ENCODE measurements at places on chromosomes 7 and 10. TPM values are rescaled to one million over a fixed set of nuclear protein-coding genes. Genes with fewer than 3 reads are reported as not detected.
A peak's percentile ranks its signal among the peaks of the same experiment; 100 is the strongest.

- no peaks in the 10 kb centered on the region for H3K36me3 ChIP-seq
- H3K27ac ChIP-seq = no peak overlapping the region
- no peak overlapping the region for H3K4me3 ChIP-seq
Measured at GRCh38 chr10:69224862-69225657, 4.9 kb downstream of the HKDC1 start.

DNA sequence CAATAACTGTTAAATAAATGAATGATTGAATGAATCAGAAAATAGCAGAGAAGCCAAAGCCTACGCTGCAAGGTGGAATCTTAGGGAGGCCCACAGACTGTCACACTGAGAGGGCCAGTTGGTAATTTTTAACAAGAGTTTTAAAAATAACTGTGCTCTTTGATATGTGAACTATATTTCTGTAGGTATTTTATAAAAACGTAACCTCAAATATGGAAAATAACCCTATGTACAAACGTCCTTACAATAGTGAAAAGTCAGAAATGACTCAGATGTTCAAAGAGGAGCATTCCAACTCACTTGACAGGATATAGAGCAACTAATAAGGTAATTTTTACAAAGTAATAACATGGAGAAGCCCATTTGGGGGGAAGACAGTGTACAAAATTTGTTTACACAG is 18.9 kb upstream of the TMEM273 start:
- DNase-seq = no peak
- peak overlapping the region; percentile 44 for H3K27ac ChIP-seq
- H3K4me3 ChIP-seq = no peak overlapping the region
- H3K4me1 ChIP-seq = peaks cover 4% of the 10 kb centered on the region
- no peaks in the 10 kb centered on the region for H3K36me3 ChIP-seq

The MEOX2 gene
- total RNA-seq = 7.7 TPM

- no peaks in the 10 kb centered on the region for H3K27me3 ChIP-seq
- H3K4me1 ChIP-seq = peaks cover 4% of the 10 kb centered on the region
- H3K4me3 ChIP-seq = no peak overlapping the region
- no peak overlapping the region for H3K27ac ChIP-seq
- DNase-seq = no peak
- H3K36me3 ChIP-seq = no peaks in the 10 kb centered on the region
Measured at GRCh38 chr10:61751599-61751998, 88.9 kb downstream of the CABCOCO1 start.

DNA sequence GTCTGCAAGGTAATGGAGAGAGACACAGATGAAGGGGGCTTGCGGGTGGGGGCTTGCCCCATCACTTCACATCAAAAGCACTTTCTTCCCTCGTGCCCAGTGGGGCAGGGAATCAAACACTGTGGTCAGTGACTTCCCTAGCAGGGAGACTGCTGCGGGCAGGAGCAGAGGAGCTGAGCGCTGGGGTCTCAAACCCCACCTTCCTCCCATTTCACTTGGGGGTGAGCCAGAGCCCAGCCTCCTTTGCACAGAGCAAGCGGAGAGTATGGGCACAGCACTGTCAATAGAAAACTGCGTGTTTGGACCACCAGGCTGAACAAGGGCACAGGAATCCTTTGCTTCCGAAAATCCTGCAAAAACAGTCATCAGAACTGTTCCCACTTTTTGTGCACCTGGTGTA is 355.8 kb upstream of the MKI67 start:
- no peaks in the 10 kb centered on the region for H3K4me1 ChIP-seq
- no peak overlapping the region for H3K27ac ChIP-seq
- H3K4me3 ChIP-seq = no peak overlapping the region
- no peak for DNase-seq
- no peaks in the 10 kb centered on the region for H3K36me3 ChIP-seq

- no peak overlapping the region for H3K4me3 ChIP-seq
- H3K4me1 ChIP-seq = peaks cover 15% of the 10 kb centered on the region
- peaks cover 9% of the 10 kb centered on the region for H3K36me3 ChIP-seq
- no peak overlapping the region for H3K27ac ChIP-seq
Measured at GRCh38 chr10:58372607-58373441, 12.4 kb upstream of the TFAM start.

DNA sequence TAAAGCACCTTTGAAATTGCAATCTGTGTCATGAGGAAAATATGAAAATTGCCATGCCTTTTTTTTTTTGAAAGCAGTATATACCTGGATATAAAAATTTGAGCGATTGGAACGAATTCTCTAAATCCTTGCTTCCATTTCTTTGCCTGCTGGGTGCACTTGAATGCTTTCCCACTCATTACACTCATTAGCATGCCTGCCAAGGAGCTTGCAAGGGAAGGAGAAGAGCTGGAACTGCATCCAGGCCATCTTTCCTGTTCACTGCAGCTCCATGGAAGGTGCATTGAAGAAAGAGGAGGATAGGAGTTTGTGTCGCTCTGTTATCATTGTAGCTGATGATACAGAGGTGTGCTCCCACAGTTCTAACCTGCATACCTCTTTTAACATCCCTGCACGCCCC is 102.4 kb upstream of the GJD4 start:
- no peaks in the 10 kb centered on the region for H3K27me3 ChIP-seq
- no peaks in the 10 kb centered on the region for H3K36me3 ChIP-seq
- peaks cover 85% of the 10 kb centered on the region for H3K4me1 ChIP-seq
- H3K27ac ChIP-seq = no peak overlapping the region

DNA sequence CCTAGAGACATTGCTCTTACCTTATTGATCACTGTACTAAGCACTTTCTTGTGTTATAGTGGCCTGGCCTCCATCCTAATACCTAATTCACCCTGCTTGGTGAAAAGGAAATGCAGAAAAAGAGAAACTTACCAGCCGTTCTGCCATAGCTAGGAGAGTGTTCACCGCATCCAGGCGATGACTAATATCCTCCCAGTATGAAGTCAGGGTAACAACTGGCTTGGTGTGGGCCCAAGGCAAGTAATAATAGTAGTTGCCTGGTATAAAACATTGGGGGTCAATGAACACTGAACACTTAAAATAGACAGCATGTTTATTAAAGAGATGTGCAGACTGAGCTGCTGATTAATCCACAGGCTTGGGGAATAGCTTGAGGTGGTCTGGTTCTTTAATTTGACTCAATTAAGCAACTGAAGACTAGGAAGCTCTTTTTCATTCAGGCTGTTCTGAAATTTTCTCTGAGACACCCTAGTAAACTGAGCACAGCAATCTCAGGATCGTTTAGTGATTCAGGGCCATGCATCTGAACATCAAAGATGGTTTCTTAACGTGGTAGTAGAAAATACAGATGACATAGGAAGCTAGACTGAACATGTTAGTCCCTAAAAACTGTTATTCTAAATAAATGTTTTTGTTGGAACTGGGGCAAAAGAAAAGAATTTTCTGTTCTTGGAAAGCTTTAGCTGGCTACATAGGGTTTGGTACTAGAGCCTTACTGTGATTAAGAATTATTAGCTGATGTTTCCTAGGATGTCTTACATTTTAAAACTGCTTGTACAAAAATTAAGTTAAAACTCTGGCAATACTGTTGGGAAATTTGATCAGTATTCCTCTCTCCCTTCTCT is 102.2 kb downstream of the MYOF start:
- peaks cover 35% of the 10 kb centered on the region for H3K36me3 ChIP-seq
- H3K4me3 ChIP-seq = no peak overlapping the region
- DNase-seq = no peak
- H3K4me1 ChIP-seq = peaks cover 30% of the 10 kb centered on the region
- no peaks in the 10 kb centered on the region for H3K27me3 ChIP-seq

DNA sequence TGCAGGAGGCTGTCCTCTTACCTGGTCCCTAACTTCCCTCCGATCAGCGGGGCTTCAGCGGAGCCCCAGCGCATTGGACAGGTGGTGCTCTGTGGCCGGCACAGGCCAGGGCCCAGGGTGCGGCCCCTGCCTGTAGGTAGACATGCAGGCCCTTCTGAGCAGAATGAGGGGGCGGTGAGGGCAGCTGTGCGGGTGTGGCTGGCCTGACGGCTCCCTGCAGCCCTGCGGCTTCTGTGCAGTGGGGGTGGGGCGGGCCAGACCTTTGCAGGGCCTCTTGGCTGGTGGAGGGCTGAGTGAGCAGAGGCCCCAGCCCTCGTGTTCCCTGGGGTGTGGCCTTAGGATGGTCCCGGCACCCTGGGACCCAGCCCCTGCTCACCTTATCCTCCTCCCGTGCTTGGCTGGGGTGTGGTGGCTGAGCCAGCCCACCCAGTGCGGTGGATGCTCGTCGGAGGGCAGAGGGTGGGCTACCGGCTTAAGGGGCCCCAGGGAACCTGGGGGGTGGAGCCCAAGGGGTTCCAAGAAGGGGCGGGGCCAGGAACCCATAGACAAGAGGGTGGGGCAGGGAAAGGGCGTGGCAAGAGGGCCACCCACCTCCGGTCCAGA is 175.2 kb upstream of the TNRC18 start:
- peaks cover 43% of the 10 kb centered on the region for H3K4me1 ChIP-seq
- peaks cover 14% of the 10 kb centered on the region for H3K27me3 ChIP-seq
- peaks cover 5% of the 10 kb centered on the region for H3K36me3 ChIP-seq
- H3K4me3 ChIP-seq = no peak overlapping the region

The FAM237B gene
- not detected for total RNA-seq

DNA sequence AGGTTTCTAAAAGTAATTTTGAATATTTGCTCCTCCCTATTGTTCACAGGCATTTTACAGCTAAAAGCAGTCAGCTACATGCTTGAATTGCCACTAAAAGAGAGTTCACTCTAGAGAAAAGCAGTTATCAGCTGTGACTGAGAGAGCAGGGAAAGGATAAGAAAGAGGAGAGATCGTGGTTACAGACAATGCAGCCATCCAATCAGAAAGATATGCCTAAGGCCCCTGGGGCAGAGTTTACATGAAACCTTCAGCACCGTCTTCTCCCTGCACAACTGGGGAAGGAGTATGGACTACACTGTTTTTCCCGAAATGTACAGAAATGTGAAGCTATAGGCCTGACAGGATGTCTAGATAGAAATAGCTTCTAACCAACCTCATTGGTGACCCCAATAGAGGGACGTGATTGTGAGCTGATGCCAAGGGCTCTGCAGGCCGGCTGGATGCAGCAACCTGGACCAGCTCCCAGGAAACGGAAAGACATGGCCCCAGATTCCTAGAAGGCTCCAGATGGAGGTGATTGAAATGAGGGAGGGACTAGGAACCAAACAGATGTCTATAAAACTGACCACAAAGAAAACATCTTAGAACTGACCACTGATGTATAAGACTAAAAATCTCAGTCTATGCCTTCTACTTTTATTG is 3.2 kb upstream of the VSTM4 start:
- no peak for DNase-seq
- H3K4me3 ChIP-seq = no peak overlapping the region
- H3K4me1 ChIP-seq = peaks cover 26% of the 10 kb centered on the region
- no peaks in the 10 kb centered on the region for H3K36me3 ChIP-seq

GRCh38 chr7:122520971-122521555 is 177.9 kb downstream of the RNF133 start:
- H3K4me1 ChIP-seq = no peaks in the 10 kb centered on the region
- no peaks in the 10 kb centered on the region for H3K36me3 ChIP-seq
- no peak overlapping the region for H3K27ac ChIP-seq
- DNase-seq = no peak
- H3K4me3 ChIP-seq = no peak overlapping the region

GRCh38 chr7:141012044-141012685 is 2.6 kb downstream of the MRPS33 start:
- peaks cover 25% of the 10 kb centered on the region for H3K36me3 ChIP-seq
- H3K27ac ChIP-seq = no peak overlapping the region
- DNase-seq = peak; percentile 21
- H3K4me3 ChIP-seq = no peak overlapping the region
